HT1080 (cell line): ENCODE measurements at places on chromosomes 3 and 15. TPM values are rescaled to one million over a fixed set of nuclear protein-coding genes. Genes with fewer than 3 reads are reported as not detected.

SCAANT1 gene
- total RNA-seq: not detected in 2 replicates

DNA sequence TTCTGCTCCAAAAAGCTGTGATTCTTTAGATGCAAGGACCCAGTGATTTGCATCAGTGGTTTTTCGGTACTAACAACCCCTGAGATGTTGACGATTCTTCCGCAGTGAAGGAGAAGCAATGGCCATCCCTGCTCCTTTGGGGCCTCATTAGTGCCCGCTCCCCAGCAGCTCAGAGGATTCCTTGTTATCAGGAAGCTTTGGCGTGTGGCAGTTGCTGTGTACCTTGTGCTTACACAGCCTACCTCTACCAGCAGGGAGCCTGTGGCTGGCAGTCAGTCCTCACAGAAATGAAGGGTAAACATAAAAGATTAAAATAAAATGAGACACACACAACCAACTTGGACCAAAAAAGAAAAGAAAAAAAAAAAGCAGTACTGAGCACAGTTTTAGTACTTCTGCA lies 55.2 kb downstream of the CNTN3 start:
- no peak for DNase-seq

DUSP7 gene
- 31.9 and 39.9 TPM in 2 replicates for total RNA-seq

DNA sequence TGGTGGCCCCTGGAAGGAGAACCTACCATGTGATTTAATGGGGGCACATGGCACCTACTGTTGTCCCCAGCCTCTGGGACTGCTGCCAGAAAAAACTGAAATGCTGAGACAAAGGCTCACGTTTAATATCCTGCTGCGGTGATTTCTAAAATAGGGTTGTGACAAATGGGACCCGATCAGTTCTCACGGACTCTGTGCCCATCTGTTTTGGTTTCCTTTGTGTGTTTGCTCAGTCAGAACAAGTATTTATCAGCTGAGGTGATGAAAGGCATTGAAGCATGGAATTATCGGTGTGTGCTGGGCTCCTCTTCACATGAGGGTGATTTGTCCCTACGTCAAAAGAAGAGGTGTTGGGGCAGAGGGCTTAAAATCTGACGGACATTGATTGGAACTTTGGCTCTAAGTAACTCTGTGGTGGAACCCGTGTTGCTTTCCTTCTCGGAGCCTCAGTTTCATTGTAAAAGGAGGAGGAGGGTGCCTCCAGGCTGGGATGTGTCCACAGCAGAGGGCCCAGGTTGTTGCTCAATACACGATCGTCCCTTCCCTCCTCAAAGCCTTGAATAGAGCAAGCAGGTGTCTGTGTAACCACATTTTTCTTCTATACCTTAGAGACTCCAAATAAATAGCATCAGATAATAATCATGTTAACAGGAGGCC lies 283.3 kb upstream of the RGMA start:
- DNase-seq: no peak

DNA sequence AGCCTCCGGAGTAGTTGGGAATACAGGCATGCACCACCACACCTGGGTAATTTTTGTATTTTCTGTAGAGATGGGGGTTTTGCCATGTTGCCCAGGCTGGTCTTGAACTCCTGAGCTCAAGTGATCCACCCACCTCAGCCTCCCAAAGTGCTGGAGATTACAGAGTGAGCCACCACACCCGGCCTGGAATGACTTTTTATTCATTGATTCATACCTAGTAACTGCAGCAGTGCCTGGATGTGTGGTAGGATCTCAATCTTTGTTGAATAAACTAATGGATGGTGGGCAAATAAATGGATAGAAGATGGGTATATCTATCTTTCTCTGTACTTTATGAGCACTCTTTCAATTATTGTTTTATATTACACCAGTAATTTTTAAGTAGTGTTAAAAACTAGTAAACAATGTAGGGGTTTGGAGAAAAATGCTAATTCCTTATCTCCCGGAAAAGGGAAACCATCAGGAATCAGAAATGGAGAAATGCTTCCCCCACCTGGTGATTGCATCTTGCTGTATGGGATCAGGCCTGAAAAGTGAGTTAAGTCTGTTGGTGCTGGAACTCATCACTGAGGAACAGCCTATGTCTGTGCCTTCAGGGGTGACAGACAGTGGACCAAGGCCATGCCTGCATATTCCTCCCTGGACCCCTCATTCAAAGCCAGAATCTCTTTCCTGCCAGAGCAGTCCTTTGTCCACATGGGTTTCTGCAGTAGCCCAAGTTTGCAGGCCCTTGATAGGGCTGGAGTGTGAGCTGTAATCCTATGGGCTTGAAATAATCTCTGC lies 161.0 kb upstream of the CTDSPL start:
- no peak for DNase-seq

DNA sequence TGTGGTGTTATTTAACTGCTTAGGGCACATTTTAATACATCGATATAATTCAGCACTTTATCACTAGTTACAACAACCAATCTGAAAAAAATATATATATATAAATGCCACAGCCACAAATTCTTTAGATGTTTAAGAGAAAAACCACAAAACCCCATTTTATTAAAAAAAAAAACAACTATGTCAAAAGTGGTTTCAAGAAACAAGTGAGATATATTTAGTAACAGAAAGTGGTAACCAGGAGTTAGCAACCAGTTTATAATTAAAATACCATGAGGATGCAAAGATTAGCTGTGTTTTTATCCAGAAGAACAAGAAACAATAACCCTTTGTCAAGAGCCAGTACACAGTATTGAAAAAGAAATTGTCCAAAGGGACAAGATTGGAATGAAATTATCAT lies 14.8 kb upstream of the DIPK2A start:
- DNase-seq: no peak

SEMA3B gene
- total RNA-seq: 4.0 and 5.0 TPM in 2 replicates

DNA sequence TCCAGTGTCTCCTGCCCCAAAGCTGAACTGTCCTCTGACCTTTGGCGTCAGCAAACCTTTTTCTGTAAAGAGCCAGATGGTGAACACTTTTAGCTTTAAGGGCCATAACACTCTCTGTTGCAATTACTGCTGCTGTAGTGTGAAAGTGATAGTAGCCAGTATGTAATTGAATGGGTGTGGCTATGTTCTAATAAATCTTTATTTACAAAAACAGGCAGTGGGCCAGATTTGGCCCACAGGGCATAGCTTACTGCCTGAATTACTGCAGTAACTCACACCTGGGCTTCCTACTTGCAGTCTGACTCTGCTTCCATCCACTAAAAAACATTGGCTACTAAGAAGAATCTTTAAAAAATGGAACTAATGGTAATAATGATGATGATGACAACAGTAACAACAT lies 68.0 kb upstream of the SLC6A11 start:
- no peak for DNase-seq

GRCh38 chr3:12624056-12624455 lies 39.9 kb downstream of the RAF1 start:
- no peak for DNase-seq

GRCh38 chr15:31237043-31237324 lies 89.7 kb upstream of the KLF13 start:
- DNase-seq: no peak

FANCD2OS gene
- total RNA-seq: not detected in 2 replicates

- DNase-seq: no peak
These were observed 73.2 kb downstream of the TLE3 start for GRCh38 chr15:70024521-70024920.

CNBP gene
- 649 and 701 TPM in 2 replicates for total RNA-seq

- DNase-seq: no peak
These were observed 457.4 kb downstream of the IGSF11 start for GRCh38 chr3:118577055-118577777.

DNA sequence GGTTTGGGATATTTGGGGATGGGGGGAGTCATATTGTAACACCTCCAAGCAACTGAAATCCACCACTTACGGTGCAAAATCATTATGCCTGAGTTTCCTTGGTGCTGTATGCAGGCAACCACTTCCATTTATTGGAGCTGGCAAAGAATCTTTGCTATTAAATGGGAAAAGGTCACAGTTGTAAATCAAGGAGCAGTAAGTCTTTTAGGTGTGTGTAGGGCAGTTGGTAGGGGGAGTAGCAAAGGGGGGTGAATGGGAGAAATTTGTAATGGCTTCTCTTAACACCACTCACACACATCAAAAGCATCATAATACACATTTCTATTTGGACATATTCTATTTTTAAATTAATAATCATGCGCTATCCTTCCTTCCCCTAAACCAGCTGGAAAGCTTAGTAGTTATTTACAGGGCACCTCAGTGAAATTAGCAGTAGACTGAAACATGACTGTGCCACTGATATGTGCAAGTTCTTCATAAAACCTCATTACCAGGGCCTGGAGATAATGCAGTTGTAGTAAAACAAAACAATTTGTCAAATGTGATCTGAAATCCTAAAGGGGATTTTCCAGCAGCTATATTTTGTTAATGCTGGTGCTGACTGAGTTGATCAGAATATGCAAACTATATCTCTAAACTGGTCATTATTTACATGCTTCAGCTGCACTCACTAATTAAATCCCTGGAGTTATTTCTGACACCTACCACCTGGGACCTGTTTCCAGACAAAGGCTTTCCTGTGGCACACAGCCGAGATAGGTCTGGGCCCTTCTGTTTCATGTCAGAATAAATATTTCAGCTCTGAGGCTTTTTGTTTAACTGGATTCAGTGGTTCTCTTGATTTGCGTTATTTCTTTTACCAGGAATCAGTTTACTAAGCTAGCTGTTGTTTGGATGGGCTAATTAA lies 90.1 kb downstream of the B3GALNT1 start:
- DNase-seq: no peak

- DNase-seq: peak; percentile 68
These were observed 751.7 kb upstream of the GOLIM4 start for GRCh38 chr3:168847291-168847883.

GRCh38 chr15:71186267-71186666 lies 71.0 kb downstream of the THSD4 start:
- no peak for DNase-seq

LMAN1L gene
- total RNA-seq: 0.05 TPM in 1 of 2 replicates, not detected in the other

GP5 gene
- total RNA-seq: not detected in 2 replicates

GRCh38 chr3:195173657-195174056 lies 97.3 kb downstream of the XXYLT1 start:
- DNase-seq: no peak

- DNase-seq: no peak
These were observed 8.1 kb downstream of the NKTR start for GRCh38 chr3:42608581-42608980.

- no peak for DNase-seq
These were observed 210.8 kb upstream of the ROPN1 start for GRCh38 chr3:124202754-124203153.

DNA sequence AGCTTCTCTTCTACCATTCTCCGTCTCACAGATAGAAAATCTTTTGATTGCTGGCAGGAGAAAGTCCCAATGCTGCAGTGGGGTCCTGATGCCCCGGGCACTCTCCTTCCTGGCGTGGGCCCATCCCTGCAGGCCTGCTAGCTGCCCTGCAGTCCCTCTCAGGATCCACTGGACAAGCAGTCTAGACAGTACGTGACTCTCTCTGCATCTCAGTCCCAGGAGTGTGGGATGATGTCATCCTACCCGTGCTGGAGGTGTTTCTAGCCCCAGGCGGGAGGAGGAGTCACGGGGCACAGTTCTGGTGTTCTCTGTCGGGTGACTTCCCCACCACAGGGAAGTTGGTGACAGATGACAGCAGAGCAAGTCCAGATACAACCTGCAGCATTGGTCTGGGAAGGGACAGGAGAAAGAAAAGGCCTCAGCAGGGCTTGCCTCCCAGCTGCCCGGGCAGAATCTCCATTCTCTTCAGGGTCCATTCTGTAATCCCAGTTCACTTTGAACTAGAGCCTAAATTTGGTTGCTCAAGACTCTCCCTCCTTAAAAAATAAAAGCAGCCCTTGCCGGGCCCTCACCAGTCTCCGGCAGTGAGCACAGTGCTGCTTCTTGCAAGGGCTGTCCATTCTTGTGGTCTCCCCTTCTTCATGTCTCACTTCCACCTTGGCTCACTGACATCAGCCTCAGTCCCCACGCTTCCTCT lies 30.6 kb downstream of the SLC28A1 start:
- peak; percentile 78 for DNase-seq

GRCh38 chr3:110815008-110815583 lies 256.5 kb upstream of the NECTIN3 start:
- DNase-seq: peak; percentile 99
